ENCODE measurements at places on chromosomes 12 and 14.

DNA sequence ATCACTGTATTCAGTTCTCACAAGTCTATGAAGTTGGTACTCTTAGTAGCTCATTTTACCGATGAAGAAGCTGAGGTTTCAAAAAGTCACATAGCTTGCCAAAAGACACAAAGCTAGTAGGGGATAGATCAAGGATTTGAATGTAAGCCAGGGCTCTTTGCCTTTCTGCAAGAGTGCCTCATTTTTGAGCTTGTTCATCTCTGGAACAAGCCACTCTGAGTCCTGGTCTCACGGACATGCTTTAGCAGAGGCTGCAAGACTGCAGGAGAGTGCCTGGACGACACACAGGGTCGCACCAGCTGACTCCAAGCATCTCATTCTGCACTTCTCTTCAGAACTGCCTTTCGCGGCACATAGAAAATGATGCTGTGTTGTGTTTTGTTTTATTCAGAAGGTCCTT, 3.7 kb downstream of the NUAK1 start:
- peak; percentile 23 for DNase-seq

DNA sequence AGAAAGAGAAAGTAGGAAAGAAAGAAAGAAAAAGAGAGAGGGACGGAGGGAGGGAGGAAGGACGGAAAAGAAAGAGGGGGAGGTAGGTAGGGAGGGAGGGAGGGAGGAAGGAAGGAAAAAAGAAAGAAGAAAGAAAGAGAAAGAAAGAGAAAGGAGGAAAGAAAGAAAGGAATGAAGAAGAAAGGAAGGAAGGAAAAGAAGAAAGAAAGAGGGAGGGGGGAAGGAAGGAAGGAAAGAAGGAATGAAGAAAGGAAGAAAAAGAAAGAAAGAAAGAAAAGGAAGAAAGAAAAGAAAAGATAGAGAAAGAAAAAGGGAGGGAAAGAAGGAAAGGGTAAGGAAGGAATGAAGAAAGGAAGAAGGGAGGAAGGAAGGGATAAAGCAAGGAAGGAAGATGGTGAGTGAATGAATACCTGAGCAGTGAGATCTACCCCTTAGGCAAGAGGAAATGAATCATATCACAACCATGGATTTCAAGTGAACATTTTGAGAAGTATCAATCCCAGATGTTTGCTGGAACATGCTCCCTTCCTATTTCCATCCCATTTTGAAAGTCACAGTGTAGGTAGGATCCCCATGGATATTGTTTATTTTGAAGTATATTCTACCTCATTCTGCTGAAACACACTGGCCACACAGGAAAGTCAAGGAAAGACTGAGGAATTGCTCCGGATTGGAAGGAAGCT, 639.4 kb upstream of the TBX3 start:
- DNase-seq, result no peak

GRCh38 chr12:94255006-94255405, 106.6 kb downstream of the PLXNC1 start:
- no peak for DNase-seq

GRCh38 chr14:100076606-100077005, 11.4 kb downstream of the EVL start:
- no peak for DNase-seq

- DNase-seq, result no peak
Observed at GRCh38 chr14:81523616-81524015, 10.0 kb downstream of the SEL1L start.

- DNase-seq, result no peak
Observed at GRCh38 chr12:98259693-98260092, 255.7 kb upstream of the TMPO start.

GRCh38 chr12:89783359-89784060, 74.9 kb upstream of the ATP2B1 start:
- DNase-seq, result no peak

- DNase-seq, result no peak
Observed at GRCh38 chr12:95629392-95629791, 78.1 kb upstream of the USP44 start.

DNA sequence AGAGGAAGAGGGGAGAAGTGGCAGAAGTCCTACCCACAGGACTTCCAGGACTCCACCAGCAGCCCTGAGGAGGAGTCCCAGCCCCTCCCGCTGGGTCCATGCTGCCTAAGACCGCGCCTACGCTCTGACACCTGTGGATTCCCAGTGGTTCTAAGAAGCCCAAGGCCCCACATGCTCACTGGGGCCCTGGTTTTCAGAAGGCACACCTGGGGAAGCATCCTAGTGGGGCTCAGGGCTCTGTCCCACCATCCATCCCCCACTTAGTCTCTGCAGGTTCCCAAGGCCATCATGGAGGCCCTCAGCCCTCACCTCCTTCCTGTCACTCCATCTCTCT, 32.6 kb downstream of the ACTN1 start:
- DNase-seq, result no peak

- DNase-seq, result no peak
Observed at GRCh38 chr14:94676495-94677185, 64.4 kb downstream of the SERPINA3 start.
